ENCODE measurements at places on chromosomes 5 and 9. TPM values are rescaled to one million over a fixed set of nuclear protein-coding genes. Genes with fewer than 3 reads are reported as not detected.

Gene WNT8A
- not detected for total RNA-seq

Gene IL5
- total RNA-seq: not detected

Gene ATP6V1G1
- total RNA-seq: 37.4 TPM

Gene EIF4E1B
- not detected for total RNA-seq

Gene ANKRD31
- 0.47 TPM for total RNA-seq

Gene GHR
- not detected for total RNA-seq

Gene RNF130
- total RNA-seq: 14.2 TPM

DNA sequence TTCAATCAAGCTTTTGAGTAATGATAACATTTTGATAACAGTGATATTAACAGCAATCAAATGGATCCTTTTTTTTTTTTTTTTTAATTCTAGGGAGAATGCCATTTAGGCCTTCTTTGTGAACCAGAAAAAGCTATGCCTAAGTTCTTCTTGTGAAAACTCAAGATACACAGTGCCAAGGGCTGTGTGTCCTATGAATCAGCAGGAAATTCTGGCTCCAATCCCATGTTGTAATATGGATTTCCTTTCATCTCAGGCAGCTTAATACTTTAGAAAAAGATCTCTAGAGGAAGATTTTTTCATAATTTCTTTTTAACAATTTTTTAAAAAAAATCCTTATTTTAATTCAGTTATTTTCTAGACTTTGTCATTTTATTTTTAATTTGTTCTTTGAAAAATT, 96.1 kb downstream of the NUDT12 start:
- no peak for DNase-seq

DNA sequence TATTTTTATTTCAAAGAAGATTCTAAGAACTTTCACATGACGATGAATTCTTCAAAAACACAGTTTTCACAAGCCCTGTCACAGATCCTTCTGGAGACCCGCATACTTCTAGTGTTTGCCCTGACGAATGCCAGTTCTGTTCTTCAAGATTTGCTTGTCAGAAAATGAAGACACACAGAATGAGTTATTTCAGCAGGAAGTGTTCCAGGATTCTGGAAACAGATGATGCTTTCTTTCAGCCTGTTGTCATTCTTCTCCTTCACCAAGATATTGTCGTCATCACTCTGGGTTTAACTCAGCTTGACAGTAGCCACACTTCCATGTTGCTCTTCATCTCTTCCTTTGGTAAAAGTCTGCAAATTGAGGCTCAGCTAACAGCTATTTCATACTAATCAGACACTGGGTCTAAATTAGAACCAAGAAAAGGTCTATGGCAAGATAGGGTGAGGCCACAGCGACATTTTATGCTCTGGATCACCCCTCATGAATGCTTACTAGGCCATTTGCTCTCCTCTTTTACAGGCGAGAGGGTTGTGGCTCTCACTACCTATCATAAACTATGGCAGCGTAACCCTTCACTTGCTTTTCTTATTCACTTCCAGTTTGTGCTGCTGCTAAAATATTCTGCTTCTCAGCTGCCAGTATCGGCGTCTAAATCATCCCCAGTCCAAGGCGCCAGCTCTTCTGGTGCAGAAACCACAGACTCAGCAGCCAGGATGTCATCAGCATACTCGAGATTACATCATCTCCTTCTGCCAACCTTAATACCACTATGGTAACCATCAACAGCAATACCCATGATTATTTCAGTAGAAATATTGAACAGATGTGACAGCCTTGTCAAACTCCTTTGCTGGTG, 159.6 kb upstream of the TBCA start:
- DNase-seq: no peak

DNA sequence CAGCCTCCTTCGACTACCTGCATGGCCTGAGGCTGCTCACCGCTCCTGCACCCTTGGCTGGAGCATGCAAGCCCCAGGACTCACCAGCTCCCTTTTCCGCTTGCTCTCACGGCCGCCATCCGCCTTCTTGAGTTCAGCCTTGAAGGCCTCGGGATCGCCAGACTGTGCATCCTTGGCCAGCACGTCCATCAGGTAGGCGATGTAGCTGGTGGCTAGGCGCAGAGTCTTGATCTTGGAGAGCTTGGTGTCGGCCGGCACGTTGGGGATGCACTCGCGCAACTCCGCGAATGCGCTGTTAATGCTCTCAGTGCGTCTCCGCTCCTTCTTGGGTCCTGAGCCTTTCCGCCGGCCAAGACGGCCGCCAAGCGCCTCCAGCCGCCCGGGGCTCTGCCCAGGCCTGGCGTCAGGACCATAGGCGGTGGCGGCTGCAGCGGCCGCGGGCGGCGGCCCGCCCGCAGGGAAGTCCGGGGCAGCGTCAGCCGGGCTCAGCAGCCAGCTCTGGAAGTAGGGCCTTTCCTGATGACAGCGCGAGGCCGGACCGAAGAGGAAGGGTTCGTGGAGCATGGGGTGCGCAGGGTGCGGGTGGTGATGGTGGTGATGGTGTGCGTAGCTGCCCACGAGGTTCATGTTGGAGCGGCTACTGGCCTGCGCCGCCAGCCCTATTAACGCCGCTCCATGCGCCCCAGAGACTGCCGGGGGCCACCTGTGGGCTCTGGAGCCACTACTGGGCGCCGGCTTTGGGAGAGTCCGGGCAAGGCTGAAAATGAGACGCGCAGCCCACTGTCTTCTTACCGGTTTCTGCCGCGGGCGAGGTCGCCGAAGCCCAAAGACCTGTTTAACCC, 424 bp downstream of the HAND1 start:
- DNase-seq: no peak

GRCh38 chr5:155066886-155067595, 53.5 kb downstream of the KIF4B start:
- no peak for DNase-seq

DNA sequence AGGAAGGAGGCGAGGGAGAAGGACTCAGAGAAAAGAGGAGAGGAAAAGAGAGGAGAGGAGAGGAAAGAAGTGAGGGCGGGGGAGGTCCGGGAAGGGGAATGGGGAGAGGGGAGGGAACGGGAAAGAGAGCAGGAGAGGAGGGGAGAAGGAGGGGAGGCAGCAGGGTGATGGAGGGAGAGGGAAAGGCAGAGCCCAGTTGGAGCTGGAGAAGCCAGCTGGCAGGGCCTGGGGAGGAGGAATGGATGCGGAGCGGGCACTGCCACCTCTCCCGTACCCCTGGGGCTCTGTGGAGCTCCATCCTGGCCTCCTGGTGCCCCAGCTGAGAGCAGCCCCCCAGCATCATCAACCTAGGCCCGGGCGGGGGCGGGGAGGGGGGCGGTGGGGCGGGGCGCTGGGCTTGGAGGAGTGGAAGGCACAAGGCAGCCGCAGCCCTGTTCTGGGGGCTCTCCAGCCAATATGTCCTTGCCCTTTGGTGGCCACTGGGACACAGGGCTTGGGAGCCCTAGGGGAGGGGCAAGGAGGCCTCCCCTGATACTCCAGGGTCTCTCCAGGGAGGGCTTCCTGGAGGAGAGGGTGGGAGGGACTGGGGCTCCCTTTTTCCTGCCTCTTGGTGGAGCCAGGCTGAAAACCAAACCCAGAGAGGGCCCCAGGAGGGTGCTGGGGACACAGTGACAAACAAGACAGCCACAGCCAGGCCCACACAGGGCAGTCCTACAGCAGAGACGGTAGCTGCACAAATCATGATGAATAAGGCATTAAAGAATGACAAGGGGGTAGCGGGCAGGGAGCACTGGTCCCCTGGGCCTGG, 123.7 kb downstream of the C9orf50 start:
- DNase-seq: no peak

DNA sequence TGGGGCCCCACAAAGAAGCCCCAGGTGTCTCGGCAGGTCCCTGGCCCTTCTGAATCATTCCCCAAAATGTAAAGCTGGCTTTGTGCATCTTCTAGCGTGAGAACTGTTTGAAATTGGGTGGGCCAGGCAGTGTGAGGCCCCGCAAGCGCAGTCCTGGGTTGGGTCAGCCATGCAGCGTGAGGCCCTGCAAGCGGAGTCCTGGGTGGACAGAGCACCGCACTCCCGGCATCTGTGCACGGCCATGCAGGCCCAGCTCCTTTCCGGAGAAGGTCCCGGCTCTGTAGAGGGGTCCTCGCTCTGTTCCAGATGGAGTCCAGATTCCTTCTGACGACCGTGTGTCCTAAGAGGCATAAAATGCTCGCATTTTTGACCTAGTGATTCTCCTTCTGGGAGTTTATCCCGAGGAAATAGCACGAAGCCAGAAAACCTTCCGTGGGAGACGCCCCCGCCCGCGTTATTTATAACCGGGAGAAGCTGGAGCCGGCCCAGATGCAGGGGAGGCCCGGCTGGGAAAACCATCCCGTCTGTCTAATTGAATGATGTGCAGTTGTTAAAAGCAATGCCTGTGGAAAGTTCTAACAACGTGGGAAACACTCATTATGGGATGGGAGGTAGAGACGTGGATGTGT, 19.4 kb upstream of the NOTCH1 start:
- DNase-seq: no peak

DNA sequence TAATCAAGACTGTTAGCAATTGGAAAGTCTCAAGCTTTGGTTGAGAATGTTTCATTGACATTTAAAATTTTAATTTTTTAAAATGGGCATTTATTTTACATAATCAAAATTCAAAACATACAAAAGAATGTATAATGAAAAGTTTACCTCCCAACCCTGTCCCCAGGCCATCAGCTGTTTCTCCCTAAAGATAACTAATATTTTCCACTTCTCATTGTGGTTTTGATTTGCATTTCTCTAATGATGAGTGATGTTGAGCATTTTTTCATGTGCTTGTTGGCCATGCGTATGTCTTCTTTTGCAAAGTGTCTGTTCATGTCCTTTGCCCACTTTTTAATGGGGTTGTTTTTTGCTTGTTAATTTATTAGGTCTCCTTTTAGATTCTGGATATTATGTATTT, 11.4 kb upstream of the MACIR start:
- DNase-seq: no peak

GRCh38 chr5:72584466-72584865, 77.3 kb upstream of the ZNF366 start:
- no peak for DNase-seq

DNA sequence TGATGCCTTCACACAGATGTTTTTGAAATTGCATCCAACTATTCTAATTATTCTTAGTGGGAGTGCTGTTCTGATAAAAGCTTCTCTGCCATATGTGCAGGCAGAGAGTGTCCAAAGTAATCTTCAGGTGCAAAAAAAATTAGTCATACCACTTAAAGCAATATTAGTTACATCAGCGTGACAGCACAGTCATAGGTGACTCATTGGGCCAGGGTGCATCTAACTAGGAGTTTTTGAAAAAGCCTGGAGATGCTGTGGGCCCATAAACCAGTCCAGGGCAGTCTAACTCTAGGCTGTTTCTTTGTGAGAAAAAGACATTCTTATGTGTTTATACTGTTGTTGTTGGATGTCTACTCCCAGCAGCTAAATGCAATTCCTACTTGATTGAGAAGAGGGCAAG, 33.0 kb upstream of the C6 start:
- no peak for DNase-seq

DNA sequence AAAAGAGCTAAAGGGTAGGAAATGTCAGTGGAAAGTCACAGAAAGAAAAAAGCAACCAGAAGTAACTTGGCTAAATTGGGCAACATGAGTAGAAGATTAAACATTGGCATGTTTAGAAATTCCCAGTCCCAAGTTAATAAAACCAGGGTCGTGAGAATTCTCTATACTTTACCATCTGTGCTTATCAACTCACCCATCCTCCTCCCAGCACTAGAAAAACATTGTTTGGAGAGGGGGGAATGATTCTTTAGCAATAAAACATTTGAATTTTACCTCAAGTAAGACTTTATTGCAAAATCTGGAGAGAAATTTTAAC, 79.6 kb downstream of the PRKACG start:
- no peak for DNase-seq

- no peak for DNase-seq
Measured at GRCh38 chr5:158155067-158155466, 296.1 kb upstream of the CLINT1 start.

GRCh38 chr5:28077291-28078240, 1039.2 kb upstream of the CDH9 start:
- DNase-seq: no peak

- no peak for DNase-seq
Measured at GRCh38 chr9:98930792-98931191, 12.9 kb upstream of the COL15A1 start.
